ENCODE measurements at places on chromosomes 4 and X.
A peak's percentile ranks its signal among the peaks of the same experiment; 100 is the strongest.

GRCh38 chr4:1771555-1772305 is 21.4 kb upstream of the FGFR3 start:
- DNase-seq: peak; percentile 85

- DNase-seq: no peak
Observed at GRCh38 chrX:127726227-127726626, 326.0 kb downstream of the ACTRT1 start.

DNA sequence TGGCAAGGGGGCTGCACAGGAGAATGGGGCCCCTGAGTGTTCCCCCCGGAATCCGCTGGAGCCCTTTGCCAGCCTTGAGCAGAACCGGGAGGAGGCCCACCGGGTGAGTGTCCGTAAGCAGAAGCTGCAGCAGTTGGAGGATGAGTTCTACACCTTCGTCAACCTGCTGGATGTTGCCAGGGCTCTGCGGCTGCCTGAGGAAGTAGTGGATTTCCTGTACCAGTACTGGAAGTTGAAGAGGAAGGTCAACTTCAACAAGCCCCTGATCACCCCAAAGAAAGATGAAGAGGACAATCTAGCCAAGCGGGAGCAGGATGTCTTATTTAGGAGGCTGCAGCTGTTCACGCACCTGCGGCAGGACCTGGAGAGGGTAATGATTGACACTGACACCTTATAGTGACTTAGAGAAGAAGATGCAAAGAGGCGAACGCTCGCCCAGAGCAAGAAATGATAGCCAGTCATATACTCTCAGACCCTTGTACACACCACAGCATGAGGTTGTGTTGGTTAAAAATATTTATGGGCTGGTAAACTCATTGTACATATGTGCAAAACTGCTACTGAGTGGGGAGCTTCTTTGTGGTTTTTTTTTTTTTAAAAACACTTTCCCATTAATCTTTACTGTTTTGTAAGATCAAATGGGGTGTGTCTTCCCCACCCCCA is 52.5 kb downstream of the JADE1 start:
- peak; percentile 26 for DNase-seq

GRCh38 chr4:145840162-145840768 is 98.4 kb downstream of the ZNF827 start:
- peak; percentile 50 for DNase-seq

- DNase-seq: no peak
Observed at GRCh38 chr4:87783781-87784180, 15.6 kb upstream of the IBSP start.

DNA sequence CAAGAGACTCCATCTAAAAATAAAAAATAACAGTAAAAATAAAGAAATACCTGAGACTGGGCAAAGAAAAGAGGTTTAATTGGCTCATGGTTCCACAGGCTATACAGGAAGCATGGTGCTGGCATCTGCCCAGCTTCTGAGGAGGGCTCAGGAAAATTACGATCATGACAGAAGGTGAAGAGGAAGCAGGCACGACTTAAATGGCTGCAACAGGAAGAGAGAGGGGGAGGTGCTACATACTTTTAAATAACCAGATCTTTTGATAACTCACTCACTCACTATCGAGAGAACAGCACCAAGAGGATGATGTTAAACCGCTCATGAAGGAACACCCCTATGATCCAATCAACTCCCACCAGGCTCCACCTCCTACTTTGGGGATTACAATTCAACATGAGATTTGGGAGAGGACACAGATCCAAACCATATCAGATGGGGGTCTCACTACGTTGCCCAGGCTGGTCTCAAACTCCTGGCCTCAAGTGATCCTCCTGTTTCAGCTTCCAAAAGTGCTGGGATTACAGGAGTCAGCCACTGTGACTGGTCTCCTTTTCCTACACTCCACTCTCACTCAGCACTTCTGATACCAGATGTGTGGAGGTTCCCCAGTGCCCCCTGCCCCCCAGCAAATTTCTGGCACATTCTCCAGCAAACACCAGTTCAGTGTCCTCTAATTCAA is 11.9 kb upstream of the ZNF157 start:
- DNase-seq: no peak

DNA sequence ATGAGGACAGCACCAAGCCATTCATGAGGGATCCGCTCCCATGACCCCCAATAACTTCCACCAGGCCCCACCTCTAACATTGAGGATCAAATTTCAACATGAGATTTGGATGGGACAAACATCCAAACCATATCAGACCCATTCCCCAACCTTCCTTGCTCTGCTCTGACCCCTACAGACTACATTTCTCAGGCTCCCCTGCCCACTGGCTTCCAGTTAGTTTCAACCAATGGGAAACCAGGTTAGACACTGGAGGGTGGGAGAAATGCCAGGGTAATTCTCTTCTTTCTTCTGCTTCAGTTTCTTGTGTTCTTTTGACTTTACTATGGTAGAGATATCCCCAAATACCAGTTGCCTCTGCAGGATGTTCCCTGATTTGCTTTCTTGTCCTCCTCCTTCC is 125.7 kb downstream of the CLCN4 start:
- no peak for DNase-seq

DNA sequence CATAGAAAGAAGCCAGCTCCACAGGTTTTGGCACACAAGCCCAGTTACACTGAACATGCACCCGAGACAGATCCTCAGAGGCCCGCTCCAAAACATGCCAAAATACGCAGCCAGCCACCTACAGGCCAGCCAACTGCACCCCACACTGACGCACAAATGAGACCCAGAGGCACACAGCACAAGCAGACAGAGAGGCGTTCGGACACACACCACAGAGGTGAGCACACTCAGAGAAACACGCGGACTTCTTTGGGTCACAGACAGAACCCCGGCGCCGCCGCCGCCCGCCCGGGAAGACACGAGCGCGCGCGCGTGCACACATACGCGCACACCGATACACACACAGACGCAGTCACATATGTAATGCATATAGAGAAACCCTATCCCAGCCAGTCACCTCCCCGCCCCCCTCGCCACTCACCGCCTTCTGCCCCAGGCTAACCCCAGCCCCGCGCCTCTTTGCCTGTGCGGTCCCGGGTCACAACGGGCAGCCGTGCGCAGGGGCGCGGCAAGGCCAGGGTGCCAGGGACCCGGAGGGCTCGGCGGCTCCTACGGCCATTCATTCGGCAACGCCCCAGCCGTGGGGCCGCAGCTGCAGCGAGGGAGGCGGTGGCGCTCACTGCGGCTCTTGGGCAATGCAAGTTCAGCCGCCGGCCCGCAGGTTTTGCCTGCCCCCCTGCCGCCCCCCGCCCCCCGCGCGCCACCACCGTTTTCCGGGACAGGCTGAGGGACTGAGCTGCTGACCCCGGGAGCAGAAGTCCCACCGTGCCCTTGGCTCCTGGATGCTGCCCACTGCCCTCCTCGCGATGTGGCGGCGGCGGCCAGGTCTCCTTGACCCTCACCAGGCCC is 553 bp downstream of the SEPTIN6 start:
- peak; percentile 48 for DNase-seq

DNA sequence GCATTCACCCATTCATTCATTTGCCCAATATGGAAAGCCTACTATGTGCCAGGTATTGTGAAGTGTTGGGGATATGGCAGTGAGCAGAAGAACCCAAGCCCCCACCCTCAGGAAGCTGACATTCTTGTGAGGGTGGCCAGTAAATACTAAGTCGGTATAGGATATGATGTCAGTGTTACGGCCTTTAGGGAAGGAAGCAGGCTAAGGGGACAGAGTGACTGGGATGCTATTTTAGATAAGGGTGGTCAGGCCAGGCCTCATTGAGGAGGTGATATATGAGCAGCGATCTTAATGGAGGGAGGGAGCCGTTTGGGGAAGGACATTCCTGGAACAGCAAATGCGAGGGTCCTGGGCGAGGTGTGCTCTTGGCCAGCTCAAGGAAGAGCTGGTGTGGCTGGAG is 2.0 kb downstream of the ATP6AP1 start:
- DNase-seq: no peak

DNA sequence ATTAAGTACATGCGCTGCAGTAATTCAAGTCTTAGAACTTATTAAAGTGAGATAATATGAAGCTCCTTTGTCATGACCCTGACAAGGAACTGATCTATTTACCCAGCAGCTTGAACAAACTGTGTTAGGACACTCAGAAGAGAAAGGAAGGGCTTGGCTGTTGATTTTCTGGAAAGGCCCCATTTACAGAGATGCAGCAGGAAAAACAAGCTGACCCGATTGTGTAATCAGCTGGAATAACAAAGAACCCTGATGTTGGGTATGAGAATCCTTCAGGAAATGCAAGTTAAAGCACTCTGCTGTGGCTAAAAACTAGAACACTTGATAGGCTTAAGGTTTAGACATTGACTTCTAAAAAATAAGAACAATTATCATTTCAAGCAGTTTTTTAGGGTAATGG is 64.8 kb downstream of the TBC1D9 start:
- no peak for DNase-seq

- DNase-seq: no peak
Observed at GRCh38 chr4:48543796-48544195, 53.7 kb downstream of the ZAR1 start.

GRCh38 chr4:76293772-76294171 is 12.8 kb upstream of the STBD1 start:
- no peak for DNase-seq

DNA sequence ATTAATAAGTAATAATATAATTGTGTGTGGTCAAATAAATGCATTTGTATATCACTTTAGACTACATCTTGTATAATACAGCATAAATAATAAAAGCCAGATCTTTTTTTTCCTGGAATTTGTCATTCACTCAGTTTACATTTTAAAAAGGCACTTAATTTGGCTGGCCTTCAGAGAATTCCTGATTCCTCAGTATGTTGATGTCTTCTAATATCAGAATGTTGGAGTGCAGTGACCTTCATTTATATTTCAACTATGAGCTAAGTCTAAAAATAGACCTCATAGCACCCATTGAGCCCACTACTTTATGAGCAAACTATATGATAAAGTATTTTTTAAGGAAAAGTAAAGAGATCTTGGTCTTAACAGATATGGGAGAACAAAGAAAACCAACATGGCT is 27.8 kb downstream of the ZNF330 start:
- DNase-seq: no peak

DNA sequence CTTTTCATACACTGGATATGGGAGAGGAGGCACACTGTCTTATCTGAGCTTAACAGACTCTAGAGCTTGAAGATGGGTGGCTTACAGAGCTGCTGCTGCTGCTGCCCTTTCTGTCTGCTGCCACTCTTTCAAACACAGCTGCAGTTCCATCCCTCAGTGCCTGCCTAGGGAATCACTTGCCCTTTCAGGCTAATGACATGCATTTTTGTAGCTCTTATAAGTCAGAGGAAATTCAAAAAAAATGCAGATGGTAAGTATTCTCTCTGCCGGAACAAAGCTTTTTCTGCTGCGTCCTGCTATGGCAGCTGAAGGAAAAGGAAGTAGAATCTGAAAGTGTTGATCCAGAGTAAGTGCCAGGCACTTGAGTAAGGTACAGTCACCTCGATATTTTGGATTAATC is 460.4 kb upstream of the DIAPH2 start:
- no peak for DNase-seq

GRCh38 chr4:169628579-169628978 is 8.2 kb downstream of the CLCN3 start:
- DNase-seq: no peak

DNA sequence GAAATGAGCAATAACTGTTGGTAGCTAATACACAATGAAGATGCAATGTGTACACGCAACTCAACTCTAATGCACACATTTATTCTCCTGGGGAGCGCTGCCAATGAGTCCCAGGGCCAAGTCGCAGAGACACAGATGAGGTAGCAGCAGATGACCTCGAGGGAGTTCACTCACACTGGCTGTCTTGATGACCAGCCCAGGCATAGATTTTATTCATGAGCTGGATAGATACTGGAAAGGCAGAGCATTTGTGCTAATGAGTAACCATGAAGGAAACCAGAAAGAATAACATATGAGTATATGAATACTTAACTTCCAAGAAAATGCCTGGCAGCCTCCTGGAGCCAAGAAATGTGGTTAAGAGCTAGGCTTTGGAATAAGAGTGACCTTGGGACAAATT is 42.3 kb downstream of the RASL11B start:
- no peak for DNase-seq

- DNase-seq: no peak
Observed at GRCh38 chrX:70052895-70053615, 3.3 kb upstream of the AWAT2 start.

DNA sequence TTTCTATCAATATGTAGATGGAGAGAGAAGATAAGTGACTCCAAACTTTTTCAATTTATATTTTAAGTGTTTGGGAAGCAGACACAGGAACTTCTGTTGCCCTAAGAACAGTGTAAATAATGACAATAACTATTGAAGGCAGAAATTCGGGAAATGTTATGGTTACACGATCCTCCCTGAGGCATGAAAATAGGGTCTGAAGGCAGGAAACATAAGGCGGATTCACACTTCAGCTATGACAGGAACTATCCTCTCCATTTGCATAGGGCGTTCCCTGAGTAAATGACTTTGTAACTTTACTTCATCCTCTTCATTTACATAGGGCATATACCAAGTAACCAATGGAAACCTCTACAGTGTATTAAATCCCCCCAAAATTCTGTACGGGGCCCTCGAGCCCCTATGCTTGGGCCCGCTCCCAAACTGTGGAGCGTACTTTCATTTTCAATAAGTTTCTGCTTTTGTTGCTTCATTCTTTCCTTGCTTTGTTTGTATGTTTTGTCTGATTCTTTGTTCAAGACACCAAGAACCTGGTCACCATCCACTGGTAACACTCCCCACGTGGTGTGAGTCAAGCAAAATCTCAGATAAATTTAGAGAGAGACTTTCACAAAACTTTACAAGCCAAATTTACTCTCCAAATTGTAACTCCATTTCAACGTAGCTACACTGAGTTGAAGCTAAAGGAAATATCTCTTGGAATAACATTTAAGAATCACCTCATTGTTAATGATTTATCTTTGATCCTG is 2504.3 kb downstream of the ARAP2 start:
- no peak for DNase-seq

GRCh38 chr4:128359422-128359821 is 71.8 kb upstream of the PGRMC2 start:
- DNase-seq: peak; percentile 5

- no peak for DNase-seq
Observed at GRCh38 chr4:20386906-20387305, 135.2 kb downstream of the SLIT2 start.

- DNase-seq: no peak
Observed at GRCh38 chr4:42543762-42544161, 113.1 kb downstream of the ATP8A1 start.

GRCh38 chrX:23805389-23805788 is 22.4 kb downstream of the SAT1 start:
- DNase-seq: no peak

DNA sequence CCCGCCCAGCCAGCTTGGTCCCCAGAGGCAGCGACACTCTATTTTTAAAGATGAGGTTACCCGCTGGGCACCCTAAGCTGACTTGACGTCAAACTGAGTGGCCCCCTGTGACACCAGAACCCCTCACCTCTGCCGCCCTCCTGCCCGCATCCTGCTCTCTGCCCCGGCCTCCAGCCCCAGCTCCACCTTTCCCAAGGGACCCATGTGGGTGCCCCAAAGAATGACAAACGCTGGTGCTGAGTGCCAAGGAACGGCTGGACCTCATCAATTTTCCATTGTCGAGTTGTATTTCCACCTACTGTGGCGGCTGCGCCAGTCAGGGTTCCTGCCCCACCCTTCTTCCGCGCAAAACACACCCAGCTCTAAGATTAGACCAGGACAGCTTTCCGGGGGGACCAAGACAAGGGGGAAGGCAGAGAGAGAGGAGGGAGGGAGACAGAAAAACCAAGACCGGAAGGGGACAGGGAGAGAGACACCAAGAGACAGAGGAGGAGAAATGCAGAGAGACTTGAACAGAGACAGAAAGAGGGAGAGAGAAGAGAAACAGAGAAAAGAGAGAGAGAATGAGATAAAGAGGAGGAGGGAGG is 2.0 kb downstream of the PRKX start:
- DNase-seq: peak; percentile 30

GRCh38 chr4:6262847-6263487 is 6.7 kb upstream of the WFS1 start:
- DNase-seq: no peak
